Stimulated activated CD8-positive, alpha-beta memory T cell treated with anti-CD3 and anti-CD28 coated beads, Interleukin-4, amount 100 ng/mL, for 1 hour (primary cell): ENCODE measurements at places on chromosomes 2 and 18.

- DNase-seq = no peak
These were observed 7.6 kb upstream of the ONECUT2 start for GRCh38 chr18:57427429-57428201.

GRCh38 chr2:212299333-212299732 lies 239.3 kb downstream of the ERBB4 start:
- no peak for DNase-seq

DNA sequence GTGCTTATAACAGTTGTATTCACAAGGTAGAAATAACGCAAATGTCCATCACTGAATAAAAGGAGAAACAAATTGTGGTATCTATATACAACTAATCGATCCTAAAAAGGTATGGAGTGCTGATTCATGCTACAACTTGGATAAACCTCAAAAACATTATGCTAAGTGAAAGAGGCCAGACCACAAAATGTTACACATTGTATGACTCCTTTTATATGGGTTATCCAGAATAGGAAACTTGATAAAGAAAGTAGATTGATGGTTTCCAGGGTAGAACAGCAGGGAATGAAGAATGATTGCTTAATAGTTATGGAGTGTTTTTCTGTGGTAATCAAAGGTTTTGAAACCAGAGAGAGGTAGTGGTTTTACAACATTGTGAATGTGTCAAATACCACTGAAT lies 432.2 kb upstream of the TRIB2 start:
- no peak for DNase-seq

- no peak for DNase-seq
These were observed 124.9 kb downstream of the RDH14 start for GRCh38 chr2:18435426-18436037.

DNA sequence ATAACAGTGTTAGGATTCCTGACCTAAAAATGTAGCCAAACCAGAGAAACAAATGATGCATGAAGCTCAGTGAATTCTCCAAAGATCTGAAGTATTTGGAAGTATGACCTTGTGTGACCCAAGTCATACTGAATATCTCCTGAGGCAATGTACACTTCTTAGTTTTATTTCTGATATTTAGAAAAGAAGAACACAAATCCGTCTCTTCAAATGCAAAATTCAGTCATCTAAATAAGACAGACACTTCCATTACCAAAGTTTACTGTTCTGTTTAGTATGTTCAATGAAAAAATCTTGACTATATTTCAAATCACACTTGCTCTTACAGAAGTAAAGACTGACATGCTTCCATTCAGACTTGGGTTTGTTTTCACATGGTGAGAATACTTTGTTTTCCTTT lies 495.7 kb downstream of the RIT2 start:
- no peak for DNase-seq

DNA sequence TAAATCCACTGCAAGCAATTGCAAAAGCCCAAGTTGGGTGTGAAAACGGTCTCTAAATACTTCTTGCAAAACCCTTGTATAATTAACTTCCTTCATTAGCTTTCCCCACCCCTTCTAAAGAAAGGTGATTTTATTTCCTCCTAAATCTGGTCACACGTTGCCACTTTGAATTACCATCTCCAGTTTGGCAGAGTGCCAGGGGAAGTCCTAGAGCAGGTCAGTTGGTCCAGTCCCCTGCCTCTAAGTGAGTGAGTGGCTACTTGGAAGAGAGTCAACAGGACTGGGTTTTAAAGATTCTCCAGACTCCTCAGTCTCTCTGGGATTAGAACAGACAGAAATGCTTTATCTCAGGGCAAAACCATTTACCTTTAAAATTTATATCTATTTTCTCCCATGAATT lies 18.7 kb upstream of the LYPD6B start:
- DNase-seq = no peak

DNA sequence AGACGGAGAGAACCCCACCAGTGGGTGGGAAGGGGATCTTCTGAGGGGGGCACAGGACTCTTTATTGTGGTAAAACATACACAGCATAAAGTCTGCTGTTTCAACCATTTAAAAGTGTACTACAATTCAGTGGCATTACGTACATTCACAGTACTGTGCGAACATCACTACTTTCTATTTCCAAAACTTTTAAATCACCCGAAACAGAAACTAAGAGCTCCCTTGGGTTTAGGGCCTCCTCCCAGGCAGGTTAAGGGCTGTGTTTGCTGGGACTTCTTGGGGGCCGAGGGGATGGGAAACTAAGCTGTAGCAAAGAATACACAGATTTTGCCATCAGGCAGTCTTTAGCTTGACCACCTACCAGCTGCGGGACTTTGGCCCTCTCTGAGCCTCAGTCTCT lies 242.0 kb downstream of the HAUS1 start:
- no peak for DNase-seq

DNA sequence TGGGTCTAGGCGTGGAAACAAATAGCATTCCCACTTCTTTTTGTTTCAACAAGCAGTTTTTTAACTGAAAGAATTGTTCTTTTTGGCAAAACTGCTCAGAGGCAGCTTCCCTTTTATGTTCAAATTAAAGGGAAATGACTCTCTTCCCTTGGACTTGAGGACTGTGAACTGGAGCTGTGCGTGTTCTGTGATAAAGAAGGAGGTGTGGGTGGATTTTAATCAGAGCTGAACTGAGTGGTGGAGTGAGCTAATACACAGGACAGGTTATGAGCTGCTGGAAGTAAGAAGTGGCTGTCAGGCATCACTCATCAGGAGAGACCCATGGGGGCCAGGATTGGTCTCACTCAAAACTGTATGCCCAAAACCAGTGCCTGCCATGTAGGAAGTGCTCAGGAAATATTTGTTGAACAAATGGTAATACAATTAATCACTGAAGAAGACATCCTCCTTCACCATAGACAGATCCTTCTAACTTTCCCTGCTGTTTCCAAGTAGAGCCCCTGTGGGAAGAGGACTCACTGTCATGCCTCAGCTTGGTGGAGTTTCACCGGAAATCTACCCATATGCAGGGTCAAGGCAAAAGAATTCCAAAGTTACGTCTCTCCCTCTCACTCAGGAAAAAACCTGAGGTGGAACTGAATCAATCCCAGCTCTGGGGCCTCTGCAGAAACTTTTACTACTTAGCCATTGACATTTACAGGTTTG lies 55.9 kb downstream of the FEZ2 start:
- no peak for DNase-seq

DNA sequence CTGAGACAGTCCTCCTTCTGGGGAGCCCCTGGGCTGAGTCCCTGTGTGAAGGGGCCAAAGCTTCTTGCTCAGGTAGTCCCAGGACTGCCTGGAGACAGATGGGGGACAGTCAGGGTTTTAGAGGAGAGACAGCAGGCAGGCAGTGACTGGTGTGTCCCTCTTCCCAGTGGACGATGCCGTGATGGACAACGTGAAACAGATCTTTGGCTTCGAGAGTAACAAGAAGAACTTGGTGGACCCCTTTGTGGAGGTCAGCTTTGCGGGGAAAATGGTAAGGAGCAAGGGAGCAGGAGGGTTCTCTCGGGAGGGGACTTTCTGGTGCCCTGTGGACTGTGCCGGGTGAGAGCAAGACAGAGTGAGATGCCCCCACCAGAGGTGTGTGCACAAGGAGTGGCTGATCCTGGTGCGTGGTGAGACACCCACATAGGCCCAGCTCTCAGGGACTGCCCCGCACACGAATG lies 74.8 kb downstream of the DYSF start:
- no peak for DNase-seq

DNA sequence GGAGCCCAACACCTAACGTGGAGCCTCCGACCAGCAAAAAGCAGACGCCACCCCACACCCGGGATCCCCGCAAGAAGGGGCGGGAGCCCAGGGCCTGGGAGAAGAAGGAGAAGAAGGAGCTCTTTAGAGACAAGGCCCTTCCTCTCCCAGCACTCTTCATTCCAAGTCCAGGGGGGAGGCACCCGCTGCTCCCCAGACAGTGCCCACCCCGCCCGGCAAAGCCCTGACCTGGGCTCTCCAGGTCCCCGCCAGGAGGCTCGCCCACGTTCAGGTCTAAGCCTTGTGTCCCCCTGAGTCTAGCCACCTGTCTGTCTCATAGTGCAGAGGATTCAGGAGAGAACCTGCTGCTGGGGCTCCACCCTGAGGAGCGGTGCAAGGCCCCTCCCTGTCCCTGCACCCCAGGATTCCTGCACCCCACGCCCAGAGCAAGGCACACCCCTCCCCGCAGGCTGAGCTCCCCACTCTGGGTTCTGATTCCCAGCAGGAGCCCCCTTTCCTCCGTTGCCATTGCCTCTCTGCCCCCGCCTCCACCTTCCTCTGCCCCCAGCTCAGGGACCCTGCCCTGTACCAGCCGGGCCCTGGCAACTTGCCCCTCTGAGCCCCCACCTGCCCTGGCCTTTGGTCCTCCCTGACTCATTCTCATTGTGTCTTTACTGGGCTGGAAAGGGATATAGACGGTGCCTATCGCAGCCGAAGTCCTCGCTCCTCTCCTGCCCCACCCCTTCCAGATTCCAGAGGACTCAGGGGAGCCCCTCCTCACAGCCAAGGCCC lies 33.5 kb upstream of the GPC1 start:
- no peak for DNase-seq

DNA sequence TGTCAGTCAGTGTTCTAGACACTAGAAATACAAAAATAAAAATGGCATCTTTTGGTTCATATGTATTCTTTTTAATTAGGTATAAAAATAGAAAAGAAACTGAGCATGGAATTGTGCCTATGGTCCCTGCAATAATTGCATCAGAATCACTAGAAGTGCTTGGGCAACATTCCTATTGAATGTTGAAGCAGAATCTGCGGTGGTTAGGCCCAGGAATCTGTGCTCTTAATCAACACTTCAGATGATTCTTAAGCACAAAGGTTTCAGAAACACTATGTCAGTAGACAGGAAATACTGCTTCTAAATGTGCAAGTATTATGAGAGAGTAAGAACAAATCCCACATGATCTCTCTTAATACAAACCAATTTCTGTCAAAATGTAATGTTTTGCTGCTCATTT lies 20.3 kb upstream of the RBBP8 start:
- DNase-seq = no peak
